ENCODE measurements at places on chromosomes 13 and 19.
A peak's percentile ranks its signal among the peaks of the same experiment; 100 is the strongest.

GRCh38 chr19:8902520-8902919 lies 70.3 kb downstream of the MBD3L1 start:
- no peak for DNase-seq

DNA sequence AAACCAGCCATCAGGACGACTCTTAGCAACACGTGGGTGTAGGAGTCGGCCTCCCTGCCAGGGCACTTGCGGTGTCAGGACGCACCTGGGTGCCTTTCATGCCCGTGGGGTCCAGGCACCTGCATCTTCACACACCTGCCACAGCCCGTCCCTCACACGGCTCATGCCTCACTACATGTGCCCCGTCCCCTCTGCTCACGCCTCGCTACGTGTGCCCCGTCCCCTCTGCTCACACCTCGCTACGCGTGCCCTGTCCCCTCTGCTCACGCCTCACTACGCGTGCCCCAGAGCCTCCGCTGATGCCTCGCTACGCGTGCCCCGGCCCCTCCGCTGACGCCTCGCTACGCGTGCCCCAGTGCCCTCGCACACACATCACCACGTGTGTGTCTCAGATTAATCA lies 58.0 kb upstream of the F7 start:
- no peak for DNase-seq

GRCh38 chr19:13023656-13024055 lies 28.4 kb downstream of the NFIX start:
- DNase-seq, result peak; percentile 43

DNA sequence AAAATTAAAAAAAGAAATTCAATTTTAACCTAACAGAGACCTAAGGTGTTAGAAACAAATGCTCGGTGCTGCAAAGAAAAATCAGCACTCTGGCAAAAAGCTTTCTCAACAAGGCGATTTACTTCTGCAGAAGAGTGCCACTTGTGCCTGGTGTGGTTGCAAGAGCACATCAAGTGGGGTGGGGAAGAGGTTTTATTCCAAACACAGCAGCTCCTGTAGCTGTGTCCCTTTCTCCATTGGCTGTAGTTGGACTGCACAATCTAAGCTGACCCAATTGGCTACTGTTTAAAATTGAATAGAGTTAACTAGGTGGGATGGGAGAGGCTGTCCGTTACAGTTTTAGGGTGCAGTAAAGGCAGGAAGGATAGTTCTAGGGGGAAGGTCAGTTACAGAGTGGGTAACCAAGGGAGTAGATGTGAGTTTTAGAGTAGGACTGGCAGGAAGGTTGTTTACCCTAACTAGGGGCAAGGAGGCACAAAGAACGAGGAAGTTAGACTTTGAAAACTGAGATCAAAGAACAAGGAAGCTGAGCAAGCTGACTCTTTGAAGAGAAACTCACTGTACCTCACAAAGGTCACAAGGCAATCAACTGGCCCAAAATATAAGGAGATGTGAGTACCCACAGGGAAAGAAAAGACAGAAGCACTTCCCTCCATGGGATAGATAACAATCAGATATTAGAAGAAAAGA lies 145.7 kb downstream of the LIG4 start:
- DNase-seq, result no peak

DNA sequence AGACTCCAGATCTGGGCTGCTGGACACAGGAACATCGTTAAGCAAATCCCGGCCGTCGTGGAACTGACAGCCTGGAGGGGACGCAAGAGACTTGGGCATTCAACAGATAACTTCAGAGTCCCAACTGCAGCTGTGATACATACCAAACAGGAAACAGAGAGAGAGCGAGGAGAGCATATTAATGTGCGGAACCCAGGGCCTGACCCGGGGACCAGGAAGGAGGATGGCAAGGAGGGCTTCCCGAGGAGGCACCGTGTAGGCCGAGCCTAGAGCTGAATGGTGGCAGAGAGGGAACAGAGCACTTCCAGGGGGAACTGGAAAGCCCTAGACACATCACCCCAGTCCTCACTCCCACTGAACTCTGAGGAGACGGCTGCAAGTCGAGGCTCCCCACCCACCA lies 68.1 kb downstream of the SIPA1L3 start:
- no peak for DNase-seq

DNA sequence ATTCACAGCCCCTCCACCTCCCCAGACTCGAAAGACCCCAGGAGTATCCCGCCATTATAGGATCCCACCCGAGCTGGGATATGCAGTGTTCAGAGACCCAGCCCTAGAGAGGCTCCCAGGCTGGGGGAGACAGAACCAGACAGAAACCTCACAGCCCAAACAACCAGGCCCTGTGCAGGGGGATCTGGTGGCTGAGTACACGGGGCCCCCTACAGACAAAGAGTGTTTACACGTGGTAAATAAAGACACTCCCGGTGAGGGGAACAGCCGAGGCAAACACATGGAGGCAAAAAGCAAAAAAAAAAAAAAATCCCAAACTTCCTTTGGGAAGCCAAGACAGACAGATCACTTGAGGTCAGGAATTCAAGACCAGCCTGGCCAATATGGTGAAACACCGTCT lies 25.1 kb downstream of the TINCR start:
- no peak for DNase-seq

- DNase-seq, result no peak
These were observed 10.5 kb downstream of the GNA11 start for GRCh38 chr19:3104708-3104983.

- no peak for DNase-seq
These were observed 1559.0 kb upstream of the SLC10A2 start for GRCh38 chr13:104625201-104625600.
